ENCODE measurements at places on chromosomes 1 and 21. TPM values are rescaled to one million over a fixed set of nuclear protein-coding genes. Genes with fewer than 3 reads are reported as not detected.

Gene PLEKHG5
- 25.6 TPM for total RNA-seq

Gene NRAS
- total RNA-seq = 68.0 TPM

Gene ALPL
- total RNA-seq = 1.4 TPM

Gene RUNX3
- total RNA-seq = 0.16 TPM

Gene S100A7A
- not detected for total RNA-seq

Gene C1orf87
- 0.31 TPM for total RNA-seq

Gene KRTAP19-3
- not detected for total RNA-seq

Gene ZNF648
- total RNA-seq = 0.31 TPM

Gene SETSIP
- total RNA-seq = 0.47 TPM

Gene MARK1
- total RNA-seq = 77.7 TPM

Gene UBXN11
- 5.0 TPM for total RNA-seq

Gene TIE1
- 7.0 TPM for total RNA-seq
